ENCODE measurements at places on chromosomes 3 and 15. TPM values are rescaled to one million over a fixed set of nuclear protein-coding genes. Genes with fewer than 3 reads are reported as not detected.

The CDCP1 gene
- 66.9 TPM for total RNA-seq

The MST1R gene
- total RNA-seq, result 218 TPM

The ZCWPW2 gene
- total RNA-seq, result 0.42 TPM

The ANKDD1A gene
- 0.37 TPM for total RNA-seq

DNA sequence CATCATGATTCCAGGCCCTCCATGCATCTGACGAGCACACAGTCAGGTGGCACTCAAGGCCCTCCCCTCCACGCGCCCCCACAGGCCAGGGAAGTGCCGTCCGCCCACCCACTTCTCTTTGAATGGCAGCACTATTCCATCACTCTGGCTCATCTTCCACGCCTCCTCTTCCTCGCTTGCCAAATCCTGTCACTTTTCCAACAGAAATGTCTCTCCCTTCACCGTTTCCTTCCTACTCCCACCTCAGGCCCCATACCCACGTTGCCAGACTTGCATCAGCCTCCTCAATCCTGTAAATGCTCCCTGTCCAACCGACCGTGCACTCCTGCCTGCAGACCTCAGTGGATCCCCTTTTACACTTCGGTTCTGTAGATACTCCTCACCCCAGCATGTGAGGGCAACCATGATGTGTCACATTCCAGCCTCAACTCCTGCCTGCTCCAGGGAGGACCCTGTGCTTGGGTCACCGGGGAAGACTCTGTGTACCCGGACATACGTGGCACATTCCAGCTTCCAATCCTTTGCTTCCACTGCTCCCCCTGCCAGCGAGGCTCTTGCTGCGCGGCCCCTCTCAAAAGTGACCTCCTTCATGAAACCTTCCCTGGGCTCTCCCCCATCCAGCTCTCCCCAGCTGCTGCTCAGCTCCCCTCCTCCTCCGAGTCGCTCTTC is 29.6 kb downstream of the ADCY5 start:
- H3K27me3 ChIP-seq, result peaks cover 13% of the 10 kb centered on the region
- H3K36me3 ChIP-seq, result peaks cover 5% of the 10 kb centered on the region
- H3K27ac ChIP-seq, result no peak overlapping the region
- peaks cover 8% of the 10 kb centered on the region for H3K4me1 ChIP-seq

DNA sequence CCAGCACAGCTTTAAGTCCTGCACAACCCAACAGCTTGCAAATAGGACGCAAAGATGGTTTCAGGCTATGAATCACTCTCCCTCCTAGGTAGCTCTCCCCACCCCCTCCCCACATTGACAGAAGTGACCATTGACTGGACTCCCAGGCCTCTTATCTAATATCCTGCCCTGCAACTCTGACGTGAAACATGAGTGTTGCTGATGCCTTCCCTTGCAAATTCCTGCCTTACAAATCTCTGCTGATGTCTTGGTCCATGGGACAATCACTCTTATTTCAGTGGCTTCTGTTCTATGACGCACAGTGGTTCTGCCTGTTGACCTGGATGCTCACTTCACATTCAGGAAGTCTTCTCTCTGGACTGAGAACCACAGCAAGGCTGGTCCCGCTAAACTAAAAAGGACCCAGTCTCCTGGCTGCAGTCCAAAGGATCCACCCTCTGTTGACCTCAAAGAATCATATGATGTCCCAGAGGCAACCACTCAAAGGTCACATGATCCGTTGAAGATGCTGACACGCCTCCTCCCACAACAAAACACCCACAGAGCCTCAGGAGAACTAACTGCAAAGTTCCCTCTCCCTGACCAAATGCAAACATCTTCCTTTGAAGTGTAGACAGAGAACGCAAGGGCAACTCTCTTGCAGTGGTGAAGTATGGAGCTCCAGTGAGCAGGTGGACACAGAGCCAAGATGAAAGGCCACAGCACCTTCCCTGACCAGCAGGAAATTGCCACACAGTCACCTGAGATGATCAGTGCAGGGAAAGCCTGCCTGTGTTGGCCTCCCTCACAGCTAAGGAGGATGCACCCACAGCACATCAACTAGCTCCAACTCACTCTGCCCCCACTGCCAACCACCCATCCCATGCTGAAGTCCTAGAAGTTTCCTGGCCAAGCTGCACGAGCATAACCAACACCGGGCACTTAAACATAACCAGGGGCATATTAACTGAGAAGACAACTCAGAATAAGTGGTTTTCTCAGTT is 112.3 kb downstream of the ADAMTS17 start:
- DNase-seq, result no peak
- no peaks in the 10 kb centered on the region for H3K27me3 ChIP-seq
- no peak overlapping the region for H3K4me3 ChIP-seq
- no peak overlapping the region for H3K27ac ChIP-seq
- no peaks in the 10 kb centered on the region for H3K4me1 ChIP-seq

DNA sequence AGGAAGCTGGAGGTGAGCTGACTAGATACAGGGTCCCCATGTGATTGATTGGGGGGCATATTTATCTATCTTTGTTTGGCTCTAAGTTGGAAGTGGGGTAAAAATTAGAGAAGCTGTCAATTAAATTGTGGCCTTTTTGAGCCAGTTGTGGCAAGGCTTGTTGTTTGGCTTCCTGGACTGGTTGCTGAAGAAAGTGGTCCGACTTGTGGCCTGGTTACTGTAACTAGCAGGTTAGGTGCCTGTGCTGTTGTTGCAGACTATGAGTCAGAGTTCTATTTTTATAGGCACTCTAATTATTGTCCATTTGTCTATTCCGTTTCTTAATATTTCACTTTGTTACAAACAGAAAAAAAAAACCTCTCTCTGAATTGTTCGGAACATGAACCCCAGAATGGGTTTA is 129.1 kb upstream of the CNTN6 start:
- H3K27me3 ChIP-seq, result no peaks in the 10 kb centered on the region
- H3K4me1 ChIP-seq, result no peaks in the 10 kb centered on the region
- H3K36me3 ChIP-seq, result no peaks in the 10 kb centered on the region
- H3K4me3 ChIP-seq, result no peak overlapping the region
- H3K27ac ChIP-seq, result no peak overlapping the region

DNA sequence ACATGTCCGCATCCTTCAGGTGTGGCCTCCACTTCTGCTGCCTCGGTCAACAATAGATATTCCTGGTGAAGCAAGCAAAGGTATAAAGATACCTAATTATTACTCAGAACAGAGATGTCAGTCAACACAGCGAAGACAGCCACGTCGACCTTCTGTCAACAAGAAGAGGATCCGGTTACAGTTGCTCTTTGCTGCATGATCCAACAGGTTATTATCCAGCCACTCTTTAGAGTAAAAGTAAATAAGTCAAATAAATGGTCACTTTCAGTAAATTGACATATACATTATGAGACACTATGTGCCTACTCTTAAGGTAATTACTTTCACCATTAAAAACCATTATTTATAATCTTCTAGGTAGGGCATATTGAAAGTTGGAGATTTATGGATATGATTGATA is 356.8 kb upstream of the ATP11B start:
- H3K36me3 ChIP-seq, result no peaks in the 10 kb centered on the region
- no peak for DNase-seq
- no peaks in the 10 kb centered on the region for H3K27me3 ChIP-seq
- H3K27ac ChIP-seq, result no peak overlapping the region
- H3K4me3 ChIP-seq, result no peak overlapping the region

DNA sequence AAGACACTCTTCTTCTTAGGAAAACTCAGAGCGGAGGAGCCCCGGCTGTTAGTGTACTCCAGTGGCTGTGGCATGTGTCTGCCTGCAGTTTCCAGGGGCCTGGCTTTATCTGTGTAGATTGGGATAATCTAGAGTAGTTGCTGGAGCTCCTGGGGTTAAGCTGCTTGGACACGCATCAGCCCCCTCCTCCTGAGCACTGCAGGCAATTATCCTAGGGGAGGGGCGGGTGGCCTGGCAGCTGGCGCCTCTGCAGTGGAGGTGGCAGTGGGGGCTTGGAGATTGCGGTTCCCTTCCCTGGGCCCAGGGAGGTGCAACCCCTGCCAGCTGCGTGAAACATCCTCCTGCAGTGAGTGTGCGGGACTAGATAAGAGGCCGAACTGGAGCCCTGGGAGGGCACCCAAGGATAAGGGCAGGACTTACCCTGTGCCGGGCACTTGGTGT is 68.2 kb downstream of the EFCAB12 start:
- no peak overlapping the region for H3K4me3 ChIP-seq
- no peak overlapping the region for H3K27ac ChIP-seq
- no peak for DNase-seq
- H3K4me1 ChIP-seq, result no peaks in the 10 kb centered on the region
- no peaks in the 10 kb centered on the region for H3K36me3 ChIP-seq
- peaks cover 32% of the 10 kb centered on the region for H3K27me3 ChIP-seq
